ENCODE measurements at places on chromosomes 5 and 9.

- no peak for DNase-seq
These were observed 762.8 kb upstream of the GRAMD2B start for GRCh38 chr5:125660231-125660895.

DNA sequence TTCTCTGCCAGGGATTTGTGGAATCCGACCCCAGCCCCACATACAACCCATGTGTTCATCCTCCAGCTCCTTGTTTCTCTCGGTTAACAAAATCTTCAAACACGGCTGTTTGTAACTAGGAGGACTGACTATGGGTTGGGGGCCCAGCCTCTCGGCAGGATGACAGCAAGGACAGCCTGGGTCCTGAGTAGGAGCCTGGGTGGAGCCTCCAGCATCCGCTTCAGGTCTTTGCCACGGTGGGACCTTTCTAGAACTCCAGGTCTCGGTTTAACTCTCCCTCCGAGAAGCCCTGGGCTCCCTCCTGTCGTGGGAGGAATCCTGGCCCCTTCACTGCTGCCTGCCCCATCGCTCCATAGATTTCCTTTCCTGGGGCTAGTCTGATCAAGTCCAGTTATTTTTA lies 248.5 kb downstream of the PBX3 start:
- DNase-seq, result no peak

DNA sequence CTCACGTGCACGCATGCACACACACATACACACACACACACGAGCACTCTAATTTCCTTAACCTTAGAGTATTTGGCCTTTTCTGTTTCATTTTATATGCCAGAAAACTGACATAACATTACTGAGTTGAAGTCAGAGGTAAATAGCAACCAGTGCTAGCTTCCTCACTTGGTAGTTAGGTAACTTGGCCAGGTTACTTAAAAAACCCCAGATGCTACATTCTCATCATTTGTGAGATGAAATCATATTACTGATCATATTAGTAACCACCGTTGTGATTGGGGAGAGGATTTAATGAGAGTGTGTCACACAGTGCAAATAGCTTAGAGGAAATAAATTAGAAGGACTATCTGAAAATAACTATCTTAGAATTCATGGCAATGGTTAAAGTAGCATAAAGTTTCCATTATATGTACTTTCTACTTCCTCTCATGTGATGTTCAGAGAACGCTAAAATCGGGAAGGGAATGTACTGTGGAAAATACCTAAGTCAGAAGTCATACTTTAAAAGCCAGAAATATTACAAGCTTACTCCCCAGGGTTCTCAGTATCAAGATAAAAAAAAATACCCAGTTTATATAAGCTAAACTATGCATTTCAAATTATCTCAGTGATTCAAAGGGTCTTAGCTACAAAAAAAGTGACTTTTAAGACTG lies 120.5 kb downstream of the TUSC1 start:
- DNase-seq, result no peak

DNA sequence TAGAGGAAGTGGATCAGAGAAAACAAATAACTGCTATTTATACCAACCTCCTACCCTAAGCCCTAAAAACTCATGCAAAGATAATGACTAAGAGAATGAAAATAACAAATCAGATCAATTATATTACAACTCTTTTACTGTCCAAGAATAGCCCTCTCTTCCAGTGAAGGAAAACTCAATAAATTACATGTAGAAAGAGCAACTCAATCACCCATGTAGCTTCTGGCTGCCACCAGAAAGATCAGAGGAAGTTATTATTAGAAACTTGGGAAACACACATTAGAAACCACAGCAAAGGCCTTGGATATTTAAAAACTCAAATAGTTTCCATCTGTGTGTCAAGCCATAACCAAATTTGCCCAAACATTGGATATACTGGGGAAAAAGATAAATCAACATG lies 134.0 kb upstream of the TARS1 start:
- DNase-seq, result no peak

- no peak for DNase-seq
These were observed 86.5 kb upstream of the CCDC112 start for GRCh38 chr5:115382989-115383388.

DNA sequence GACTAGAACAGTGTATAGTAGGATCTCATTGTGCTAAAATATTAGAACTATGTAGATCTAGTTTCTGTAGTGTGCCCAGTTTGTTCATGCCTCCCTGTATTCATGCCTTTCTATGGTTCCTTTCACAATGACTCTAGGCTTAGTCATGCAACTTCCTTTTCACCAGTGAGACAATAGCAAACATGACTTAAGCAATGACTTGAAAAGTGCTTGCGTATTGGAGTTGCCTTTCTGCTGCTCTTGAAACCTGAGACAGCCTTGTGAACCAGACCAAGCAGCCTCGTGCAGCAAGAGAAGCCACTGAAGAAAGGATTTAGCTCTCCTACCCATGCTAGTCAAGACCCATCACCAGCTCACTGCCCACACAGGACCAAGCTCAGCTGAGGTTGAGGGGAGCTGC lies 294.5 kb upstream of the TAS2R1 start:
- no peak for DNase-seq

DNA sequence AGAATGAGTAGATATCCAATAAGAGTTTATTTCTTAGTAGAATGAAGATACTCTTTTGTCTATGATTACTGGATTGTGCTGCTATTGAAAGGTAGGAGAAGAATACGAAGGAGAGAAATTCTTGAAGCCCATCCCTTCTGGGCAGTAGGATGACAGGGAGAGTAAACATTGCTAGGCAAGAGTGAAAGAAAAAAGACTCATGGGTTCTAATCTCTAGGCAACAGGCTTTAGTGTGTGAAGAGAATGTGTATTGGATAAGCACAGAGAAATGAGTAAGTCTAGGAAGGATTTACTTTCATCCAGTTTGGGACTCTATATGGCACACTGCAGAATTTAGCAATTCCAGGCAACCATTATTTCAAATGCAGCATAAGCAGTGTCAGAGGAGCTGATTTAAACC lies 216.0 kb downstream of the GABRG2 start:
- no peak for DNase-seq

DNA sequence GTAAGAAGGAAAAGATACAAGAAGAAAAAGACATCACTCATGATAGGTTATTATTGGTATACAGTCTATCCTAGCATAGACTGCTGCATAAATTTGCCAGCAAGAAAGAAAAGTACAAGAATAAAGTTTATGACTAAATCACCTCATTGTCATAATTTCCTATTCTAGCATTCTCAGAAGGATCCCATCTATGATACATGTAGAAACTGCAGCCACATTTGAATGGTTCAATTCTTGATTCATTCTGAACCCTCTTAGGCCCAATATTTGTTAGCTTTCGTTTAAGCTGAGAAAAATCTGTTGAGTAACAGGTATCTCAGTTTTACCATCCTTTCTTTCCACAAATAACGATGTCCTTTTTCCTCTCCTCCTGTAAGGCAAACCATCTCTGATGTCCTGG lies 21.2 kb downstream of the INVS start:
- DNase-seq, result no peak

DNA sequence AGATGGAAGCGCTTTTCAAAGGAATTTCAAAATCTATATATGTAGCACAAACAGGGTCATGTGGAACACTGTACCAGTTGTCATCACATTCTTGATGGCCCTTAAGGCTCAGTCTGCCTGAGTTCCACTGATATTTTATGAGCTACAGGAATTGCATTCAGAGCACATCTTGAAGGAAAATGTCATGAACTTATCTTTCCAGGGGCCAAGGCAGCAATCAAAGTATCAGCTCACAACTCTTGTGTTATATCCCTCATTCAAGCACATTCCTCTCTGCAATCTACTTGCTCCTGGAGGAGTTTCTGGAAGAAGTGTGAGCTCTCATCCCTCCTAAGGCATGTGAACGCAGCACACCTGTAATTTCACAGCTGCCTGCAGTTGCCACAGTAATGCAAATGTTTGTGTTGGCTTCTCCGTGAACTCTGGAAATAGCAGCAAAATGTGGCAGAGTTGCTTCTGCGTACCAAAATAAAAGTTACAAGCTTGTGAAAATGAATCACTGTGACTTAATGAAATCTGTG lies 89.7 kb upstream of the EQTN start:
- no peak for DNase-seq

GRCh38 chr5:53113947-53114346 lies 4.4 kb upstream of the MOCS2 start:
- no peak for DNase-seq

- DNase-seq, result no peak
These were observed 336.5 kb downstream of the RFX3 start for GRCh38 chr9:3189113-3189861.

GRCh38 chr5:52043543-52043942 lies 660.3 kb downstream of the ISL1 start:
- no peak for DNase-seq

DNA sequence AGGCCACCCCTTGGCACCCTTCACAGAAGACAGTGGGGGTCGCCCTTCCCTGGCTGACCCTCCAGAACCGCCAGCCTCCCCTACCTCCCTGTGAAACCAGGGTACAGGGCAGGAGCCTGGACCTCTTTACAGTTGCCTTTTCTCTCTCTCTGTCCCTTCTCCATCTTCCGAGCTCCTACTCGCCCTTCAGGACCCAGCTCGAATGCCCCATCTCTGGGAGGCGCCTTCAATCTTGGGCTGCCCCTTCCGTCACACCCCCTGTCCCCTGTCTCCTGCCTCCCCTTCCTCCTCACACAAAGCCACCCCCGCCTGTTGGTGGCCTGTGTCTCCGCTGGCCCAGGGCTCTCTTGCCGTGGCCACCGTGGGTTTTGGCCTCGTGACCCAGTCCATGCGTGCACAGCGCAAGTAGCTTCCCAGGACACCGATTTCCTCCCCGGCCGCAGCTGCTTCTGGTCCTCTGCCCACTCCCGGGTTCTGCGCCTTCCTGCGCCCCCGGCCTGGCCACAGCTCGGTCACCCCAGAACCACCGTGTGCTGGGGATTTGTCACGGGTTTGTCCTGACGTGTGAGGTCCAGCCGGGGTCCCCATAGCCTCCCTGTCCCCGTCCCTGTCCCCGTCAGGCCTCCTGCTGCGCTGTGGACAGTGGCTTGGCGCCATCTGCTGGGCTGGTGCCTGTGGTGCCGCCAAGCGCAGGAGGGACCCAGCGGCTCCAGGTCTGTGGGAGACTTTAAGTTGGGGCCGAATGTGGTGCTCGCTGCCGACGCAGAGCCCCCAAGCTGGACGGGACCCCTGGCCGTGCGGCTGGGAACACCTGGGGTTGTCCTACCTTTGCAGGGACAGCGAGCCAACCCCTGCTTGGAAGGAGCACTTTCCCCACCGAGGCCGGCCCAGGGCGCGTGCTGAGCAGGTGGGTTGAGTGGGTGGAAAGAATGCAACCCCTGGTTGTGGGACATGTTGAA lies 4.0 kb upstream of the TMEM250 start:
- DNase-seq, result peak; percentile 58
